M059J (cell line): ENCODE measurements at places on chromosomes 6 and 20. TPM values are rescaled to one million over a fixed set of nuclear protein-coding genes. Genes with fewer than 3 reads are reported as not detected.

DNA sequence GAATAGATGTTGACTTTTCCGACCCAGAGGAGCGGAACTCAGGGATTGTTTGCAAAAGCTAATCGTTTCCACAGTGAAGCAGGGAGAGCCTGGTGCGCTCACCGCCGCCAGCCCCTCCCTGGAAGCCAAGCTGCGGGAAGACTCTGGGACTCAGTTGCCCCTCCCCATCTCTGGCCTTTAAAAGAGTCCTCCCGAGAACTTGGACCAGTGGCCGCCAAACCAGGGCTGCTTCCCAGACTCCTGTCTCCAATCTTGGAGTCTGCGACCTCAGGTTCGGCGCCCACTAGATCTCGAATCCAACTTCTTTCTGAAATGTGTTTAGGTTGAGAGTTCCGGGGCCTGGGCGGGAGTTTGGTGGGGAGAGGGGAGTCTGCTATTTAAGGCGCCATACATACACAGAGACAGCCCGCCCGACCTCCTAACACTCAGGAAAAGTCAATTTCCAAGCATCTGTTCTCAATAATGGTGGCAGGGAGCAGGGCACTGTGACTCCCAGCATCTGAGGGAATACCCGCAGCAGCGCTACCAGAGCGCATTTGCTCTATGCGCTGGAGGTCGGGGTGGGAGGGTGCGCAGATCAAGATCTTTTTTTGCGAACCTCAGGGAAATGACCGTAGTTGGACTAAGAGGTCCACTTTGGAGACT, 800 bp upstream of the GRIK2 start:
- DNase-seq = no peak

GRCh38 chr6:33602180-33602579, 18.9 kb upstream of the ITPR3 start:
- no peak for DNase-seq

GRCh38 chr6:170178561-170179477, 112.1 kb downstream of the DLL1 start:
- peak; percentile 55 for DNase-seq

DNA sequence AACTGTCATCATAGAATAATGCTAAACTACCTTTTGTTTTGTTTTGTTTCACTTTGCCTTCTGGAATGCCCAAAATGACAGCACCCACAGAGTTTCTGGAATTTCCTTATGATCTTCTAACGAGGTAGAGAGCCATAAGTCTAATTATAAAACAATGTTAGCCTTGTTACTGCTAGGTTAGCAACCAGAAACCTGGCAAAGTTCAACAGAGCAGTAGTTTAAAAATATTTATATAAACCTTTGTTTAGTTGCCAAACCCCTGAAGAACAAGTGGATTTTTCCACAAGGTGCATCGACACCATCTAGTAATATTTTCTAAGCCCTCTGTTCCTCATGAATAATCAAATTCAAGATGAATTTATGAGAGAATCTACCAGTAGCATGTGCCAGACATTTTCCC, 27.6 kb upstream of the IPCEF1 start:
- peak; percentile 79 for DNase-seq

- DNase-seq = no peak
These were observed 406 bp upstream of the WFDC5 start for GRCh38 chr20:45115386-45115774.

The DAAM2 gene
- total RNA-seq = 0.39 and 1.3 TPM in 2 replicates

The PACSIN1 gene
- total RNA-seq = 0.20 TPM in 1 of 2 replicates, not detected in the other

DNA sequence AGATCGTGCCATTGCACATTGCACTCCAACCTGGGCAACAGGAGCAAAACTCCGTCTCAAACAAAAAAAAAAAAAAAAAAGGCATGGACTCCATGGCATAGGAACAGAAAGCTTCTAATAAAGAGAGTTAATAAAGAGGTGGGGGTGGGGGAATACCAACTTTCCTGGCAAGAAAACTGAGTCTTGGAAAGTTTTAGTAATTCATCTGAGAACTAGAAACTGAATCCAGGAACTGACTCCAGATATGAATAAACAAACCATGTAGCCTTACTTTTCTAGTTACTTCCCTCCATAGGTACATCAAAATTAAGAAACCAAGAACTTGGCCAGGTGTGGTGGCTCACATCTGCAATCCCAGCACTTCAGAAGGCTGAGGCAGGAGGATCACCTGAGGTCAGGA, 38.5 kb downstream of the PTPRT start:
- no peak for DNase-seq

The DACT2 gene
- total RNA-seq = not detected in 2 replicates

DNA sequence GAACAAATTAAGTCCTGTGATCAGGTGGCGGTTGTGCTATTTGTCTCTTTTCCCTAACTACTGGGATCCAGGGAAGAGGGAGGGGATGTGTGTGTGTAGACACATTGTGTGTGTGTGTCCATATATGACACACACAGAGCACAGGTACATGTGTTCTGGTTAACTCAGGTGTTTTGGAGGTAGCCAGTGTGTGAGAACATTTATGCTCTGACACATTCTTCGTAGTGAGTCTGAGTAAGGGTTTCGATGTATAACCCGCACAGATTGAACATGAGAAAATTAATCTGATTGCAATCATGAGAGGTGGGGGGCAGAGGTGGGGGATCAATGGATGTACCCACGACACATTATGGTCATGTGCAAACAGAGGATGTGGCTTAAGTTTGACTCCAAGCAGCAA, 12.6 kb downstream of the ZC3H12D start:
- no peak for DNase-seq

- DNase-seq = peak; percentile 53
These were observed 124.1 kb upstream of the RIN2 start for GRCh38 chr20:19633985-19634384.

DNA sequence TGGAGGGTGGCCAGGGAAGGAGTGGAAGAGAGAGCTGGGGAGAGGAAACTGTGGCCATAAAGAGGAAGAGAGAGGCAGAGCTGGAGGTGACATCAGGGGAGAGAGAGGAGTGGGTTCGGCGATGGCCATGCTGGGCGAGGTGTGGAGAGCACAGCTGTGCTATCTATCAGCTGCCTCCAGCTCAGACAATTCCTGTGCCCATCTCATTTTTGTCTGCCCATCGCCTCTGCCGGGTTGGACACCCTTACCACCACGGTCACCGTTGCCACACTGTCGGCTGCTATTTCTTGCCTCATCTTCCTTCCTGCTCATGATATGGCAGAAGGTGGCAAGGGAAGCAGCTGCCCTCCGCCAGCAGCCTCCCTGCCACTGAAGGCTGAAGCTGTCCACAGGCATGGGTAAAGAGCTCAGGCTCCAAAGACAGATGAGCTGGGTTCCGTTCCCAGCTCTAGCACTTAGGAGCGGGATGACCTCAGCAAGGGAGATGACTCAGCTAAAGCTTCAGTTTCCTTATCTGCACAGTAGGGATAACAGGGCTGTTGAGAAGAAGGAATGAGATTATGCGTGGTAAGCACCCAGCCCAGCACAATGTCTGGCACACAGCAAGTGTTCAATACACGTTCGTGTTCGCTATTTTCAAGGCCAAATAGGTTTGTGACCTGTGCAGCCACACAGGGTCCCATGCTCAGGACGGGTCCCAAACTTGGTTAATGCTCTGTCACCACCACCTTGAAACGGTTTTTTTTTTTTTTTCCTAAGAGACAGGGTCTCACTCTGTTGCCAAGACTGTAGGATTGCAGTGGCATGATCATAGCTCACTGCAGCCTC, 21.9 kb upstream of the TAF8 start:
- peak; percentile 76 for DNase-seq

The TRIM15 gene
- total RNA-seq = not detected in 2 replicates

The COL9A1 gene
- not detected in 2 replicates for total RNA-seq

DNA sequence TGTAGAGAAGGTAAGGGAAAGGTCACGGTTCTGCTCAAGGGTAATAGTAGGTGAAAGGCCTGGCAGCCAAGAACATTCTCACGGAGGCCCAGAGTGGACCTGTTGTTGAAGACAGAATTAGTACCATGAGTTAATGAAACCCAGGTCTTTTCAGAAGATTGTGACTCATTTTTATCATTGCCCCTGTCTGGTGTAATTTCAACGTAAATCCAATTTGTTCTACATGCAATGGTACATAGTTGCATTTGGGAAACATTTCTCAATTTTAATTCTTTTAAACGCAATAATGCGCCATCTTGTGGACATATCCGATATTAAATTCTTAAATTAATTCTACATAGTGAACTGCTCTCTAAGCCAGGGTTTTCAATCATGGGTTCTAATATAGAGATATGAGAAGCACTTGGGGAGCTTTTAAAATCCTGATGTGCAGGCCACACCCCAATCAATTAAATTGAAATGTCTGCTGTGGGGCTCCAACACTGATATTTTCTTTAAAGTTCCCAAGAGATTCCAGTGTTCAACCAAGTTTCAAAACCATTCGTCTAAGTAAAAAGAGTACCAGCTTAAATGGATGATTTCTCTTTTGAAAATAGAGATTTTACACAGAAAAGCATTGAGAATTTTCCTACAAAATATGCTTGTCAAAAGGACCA, 257.4 kb downstream of the PLCB1 start:
- DNase-seq = peak; percentile 37

The LY6G5C gene
- total RNA-seq = 2.0 and 2.5 TPM in 2 replicates

- no peak for DNase-seq
These were observed 12.6 kb upstream of the ADA start for GRCh38 chr20:44664131-44664530.

- DNase-seq = peak; percentile 10
These were observed 30.9 kb upstream of the NOTCH4 start for GRCh38 chr6:32254761-32255198.
